ENCODE measurements at places on chromosomes 3 and 15. TPM values are rescaled to one million over a fixed set of nuclear protein-coding genes. Genes with fewer than 3 reads are reported as not detected.

The NPAP1 gene
- not detected for total RNA-seq

The GPR149 gene
- not detected for total RNA-seq

The WWTR1 gene
- 1.0 TPM for total RNA-seq

The GPR160 gene
- 7.0 TPM for total RNA-seq

GRCh38 chr15:50751394-50751793 lies 14.1 kb downstream of the SPPL2A start:
- peaks cover 26% of the 10 kb centered on the region for H3K4me1 ChIP-seq
- DNase-seq, result no peak
- H3K27me3 ChIP-seq, result no peaks in the 10 kb centered on the region
- H3K36me3 ChIP-seq, result peaks cover 6% of the 10 kb centered on the region
- no peak overlapping the region for H3K27ac ChIP-seq
- no peak overlapping the region for H3K4me3 ChIP-seq

DNA sequence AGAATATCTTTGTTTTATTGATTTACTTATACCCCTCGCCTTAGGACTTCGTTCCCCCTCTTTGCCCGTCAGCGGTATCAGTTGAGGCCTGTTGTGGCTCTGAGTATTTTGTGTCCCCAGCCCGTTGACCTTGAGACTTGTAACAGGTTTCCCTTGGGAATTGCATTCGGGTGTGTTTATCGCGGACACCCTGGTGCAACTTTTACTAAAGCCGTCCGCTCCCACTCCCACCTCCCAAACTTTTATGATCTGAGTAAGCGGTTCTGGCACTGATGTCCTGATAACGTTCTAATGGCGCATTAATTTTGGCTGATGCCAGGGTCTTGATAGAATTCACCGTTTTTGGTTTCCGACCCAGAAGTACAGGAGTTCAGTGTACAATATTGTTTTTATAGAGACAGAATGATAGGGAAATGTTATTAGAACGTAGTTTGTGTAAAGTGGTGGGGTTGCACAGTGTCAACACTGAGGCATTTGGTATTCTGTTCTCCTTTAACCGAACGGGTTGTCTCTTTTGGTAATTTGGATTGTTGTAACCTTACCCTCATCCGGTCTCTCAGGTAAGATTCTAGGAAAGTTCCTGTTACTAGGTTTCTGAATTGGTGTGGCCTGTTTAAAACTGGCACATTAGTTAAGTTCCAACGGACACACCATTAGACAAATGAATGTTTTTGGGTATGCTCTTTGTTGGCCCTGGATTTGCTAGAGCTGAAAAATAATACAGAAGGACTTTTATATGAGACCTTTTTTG lies 47.8 kb downstream of the OIP5 start:
- H3K4me1 ChIP-seq, result peaks cover 51% of the 10 kb centered on the region
- H3K27ac ChIP-seq, result peak overlapping the region; percentile 92
- DNase-seq, result no peak
- H3K4me3 ChIP-seq, result peak overlapping the region; percentile 98
- peaks cover 46% of the 10 kb centered on the region for H3K36me3 ChIP-seq
- H3K27me3 ChIP-seq, result peaks cover 2% of the 10 kb centered on the region

GRCh38 chr15:50137893-50138292 lies 18.9 kb upstream of the ATP8B4 start:
- peaks cover 45% of the 10 kb centered on the region for H3K4me1 ChIP-seq
- DNase-seq, result no peak
- H3K4me3 ChIP-seq, result no peak overlapping the region
- peak overlapping the region; percentile 82 for H3K27ac ChIP-seq
- no peaks in the 10 kb centered on the region for H3K36me3 ChIP-seq

DNA sequence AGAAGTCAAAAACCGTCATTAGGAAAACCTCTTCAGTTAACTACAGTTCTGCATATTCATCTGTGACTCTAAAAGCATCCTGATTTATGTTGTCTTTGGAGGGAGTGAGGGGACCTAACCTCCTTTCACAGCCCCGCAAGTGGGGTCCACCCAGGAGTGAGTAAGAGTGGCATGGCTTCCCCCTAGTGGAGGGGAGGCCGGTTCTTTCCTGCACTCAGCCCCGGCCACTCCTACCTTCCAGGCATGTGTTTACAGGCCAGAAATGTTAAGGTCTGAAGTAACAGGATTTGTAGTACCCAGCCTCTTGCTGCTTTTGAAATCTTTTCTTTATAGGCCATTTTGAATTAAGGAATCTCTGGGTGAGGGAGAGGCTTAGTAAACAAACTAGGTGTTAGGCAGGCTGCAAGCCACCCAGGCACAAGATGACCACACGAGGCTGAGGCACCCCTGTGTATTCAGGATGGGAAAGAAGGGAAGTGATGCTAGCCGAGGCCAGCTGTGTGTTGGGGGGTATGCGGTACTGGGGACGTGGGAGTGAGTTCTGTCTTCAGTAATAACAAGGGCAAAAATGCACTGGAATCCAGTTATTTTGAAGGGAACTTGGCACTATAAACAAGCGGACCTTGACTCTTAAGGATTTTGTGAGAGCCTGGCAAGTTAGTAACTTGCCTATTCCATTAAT lies 50.5 kb downstream of the CTDSPL start:
- peaks cover 2% of the 10 kb centered on the region for H3K36me3 ChIP-seq
- H3K27ac ChIP-seq, result no peak overlapping the region
- no peak for DNase-seq

GRCh38 chr15:77624868-77625267 lies 7.8 kb downstream of the LINGO1 start:
- no peak overlapping the region for H3K4me3 ChIP-seq
- H3K36me3 ChIP-seq, result no peaks in the 10 kb centered on the region
- H3K4me1 ChIP-seq, result no peaks in the 10 kb centered on the region
- no peak for DNase-seq
- no peak overlapping the region for H3K27ac ChIP-seq
- peaks cover 5% of the 10 kb centered on the region for H3K27me3 ChIP-seq

DNA sequence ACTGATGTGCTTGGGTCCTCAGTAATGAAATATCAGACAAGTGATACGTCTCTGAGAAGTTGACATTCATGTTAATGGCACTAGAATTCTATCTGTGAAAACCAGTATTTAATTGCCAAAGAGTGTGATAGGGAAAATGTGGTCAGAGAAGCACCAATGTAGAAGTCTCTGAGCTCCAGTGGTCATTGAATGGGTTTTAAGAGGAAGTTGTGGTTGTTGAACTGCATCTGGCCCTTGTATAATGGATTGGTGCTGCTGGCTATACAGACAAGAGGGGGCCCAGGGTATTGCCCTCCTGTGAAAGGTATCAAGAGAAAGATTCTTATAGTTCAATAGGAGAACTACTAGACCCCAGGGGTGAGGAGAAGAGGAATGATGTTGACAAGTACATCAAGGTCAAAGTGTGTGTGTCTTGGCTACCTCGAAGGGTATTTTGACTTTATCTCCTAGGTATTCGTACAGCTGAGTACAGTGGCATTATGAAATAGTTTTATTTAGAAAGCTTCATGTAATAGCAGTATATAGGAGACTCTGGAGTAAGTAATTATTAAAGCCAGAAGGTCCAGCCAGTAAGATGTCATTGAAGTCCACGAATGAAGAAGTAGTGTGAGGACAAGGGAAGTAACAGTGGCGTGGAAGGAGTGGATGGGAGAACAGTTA lies 47.1 kb downstream of the CHD2 start:
- DNase-seq, result no peak
- peaks cover 93% of the 10 kb centered on the region for H3K36me3 ChIP-seq
- no peaks in the 10 kb centered on the region for H3K27me3 ChIP-seq
- H3K4me1 ChIP-seq, result peaks cover 19% of the 10 kb centered on the region

DNA sequence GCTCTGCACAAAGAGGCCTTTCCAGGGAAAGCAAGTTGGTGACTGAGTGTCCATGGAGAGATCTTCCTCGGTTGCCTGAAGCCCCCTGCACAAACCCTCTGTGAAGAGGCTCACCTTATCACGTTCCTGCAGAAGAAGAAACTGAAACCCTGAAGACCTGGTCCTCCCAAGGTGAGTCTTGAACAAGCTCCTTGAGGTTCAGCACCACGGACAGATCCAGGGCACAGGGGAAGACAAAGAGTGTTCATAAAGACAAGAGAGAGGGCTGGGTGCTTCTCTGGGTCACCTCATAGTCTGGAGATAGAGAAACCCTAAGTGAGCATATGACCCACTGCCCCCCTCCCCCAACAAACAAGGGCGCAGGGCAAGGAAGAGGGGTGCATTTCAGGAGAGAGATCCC lies 21.7 kb upstream of the TBC1D21 start:
- H3K36me3 ChIP-seq, result no peaks in the 10 kb centered on the region
- peak; percentile 62 for DNase-seq
- no peak overlapping the region for H3K4me3 ChIP-seq
- no peak overlapping the region for H3K27ac ChIP-seq
- peaks cover 32% of the 10 kb centered on the region for H3K27me3 ChIP-seq
- H3K4me1 ChIP-seq, result no peaks in the 10 kb centered on the region

DNA sequence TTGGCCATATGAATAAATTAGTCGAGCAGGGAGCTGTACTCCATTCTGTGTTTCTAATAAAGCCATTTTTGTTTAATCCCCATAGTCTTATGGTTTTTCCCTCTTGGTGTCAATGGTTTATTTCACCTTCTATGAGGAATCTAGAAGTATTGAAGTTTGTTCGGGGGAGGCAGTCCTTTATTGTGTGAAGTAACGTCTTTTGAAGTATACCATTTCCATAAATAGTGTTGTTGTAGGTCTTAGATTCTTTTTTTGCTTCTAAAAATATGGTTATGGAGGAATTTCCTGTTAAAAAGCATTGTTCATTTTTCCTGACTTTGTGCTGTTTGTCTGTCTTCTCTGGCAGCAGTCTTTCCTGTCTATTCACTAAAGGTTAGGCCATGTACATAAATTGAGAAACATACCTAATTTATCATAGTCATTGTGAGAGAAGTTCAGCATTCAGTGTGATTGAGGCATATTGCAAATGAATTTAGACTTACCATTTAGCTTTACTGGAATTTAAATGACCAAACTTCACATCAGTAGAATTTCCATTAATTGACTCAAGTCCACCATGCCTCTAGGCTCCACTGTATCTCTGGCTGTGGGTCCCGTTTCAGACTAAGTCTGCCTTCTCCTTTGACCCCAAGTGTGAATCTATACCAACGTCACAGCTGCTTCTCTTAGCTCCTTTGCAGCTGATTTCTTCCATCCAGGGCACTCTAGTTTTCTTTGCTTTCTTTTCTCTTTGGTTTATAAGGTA lies 37.3 kb downstream of the YEATS2 start:
- peaks cover 59% of the 10 kb centered on the region for H3K36me3 ChIP-seq
- no peak overlapping the region for H3K4me3 ChIP-seq
- DNase-seq, result no peak
- no peaks in the 10 kb centered on the region for H3K4me1 ChIP-seq
- no peaks in the 10 kb centered on the region for H3K27me3 ChIP-seq
- H3K27ac ChIP-seq, result no peak overlapping the region

- H3K27ac ChIP-seq, result peak overlapping the region; percentile 99
- peaks cover 43% of the 10 kb centered on the region for H3K4me1 ChIP-seq
- H3K36me3 ChIP-seq, result peaks cover 4% of the 10 kb centered on the region
- H3K27me3 ChIP-seq, result no peaks in the 10 kb centered on the region
- peak; percentile 73 for DNase-seq
- peak overlapping the region; percentile 95 for H3K4me3 ChIP-seq
Measured at GRCh38 chr15:92810418-92811138, 89.5 kb upstream of the CHD2 start.

DNA sequence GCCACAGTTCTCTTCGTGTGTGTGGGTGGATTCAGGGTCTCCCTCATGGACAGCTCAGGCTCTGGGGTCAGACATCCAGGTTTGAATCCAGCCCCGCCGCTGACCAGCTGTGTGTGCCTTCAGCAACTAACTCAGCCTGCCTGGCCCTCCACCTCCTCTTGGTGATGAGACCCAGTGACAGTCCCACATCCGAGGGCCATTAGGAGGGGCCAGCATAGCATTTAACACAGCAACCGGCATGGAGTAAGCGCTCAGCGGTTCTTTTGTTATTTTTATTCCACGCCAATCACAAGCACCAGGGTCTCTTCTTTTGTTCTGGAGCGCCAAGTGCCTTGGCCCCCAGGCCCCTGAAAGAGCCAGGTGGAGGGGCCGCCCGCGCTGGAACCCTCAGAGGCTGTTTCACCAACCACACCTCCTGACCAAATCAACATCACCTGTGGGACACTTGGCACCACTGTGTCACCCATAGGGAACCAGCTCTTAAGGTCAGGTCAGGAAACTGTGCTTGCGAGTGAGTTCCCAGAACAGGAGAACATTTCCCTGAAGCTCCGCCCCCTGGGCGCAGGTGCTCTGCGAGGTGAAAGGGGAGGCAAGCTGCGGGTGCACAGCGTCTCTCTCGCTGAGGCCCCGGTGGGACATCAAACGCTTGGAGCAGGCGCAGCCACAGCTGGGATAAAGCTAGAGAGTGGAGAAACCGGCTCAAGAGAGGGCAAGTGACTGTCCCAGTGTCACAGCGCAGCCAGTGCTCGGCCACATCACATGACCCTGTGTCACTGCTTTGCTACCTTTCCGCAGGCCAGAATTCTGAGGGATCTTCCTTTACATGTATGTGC lies 311.3 kb downstream of the UACA start:
- H3K27ac ChIP-seq, result no peak overlapping the region
- H3K36me3 ChIP-seq, result no peaks in the 10 kb centered on the region
- H3K27me3 ChIP-seq, result peaks cover 8% of the 10 kb centered on the region
- peaks cover 30% of the 10 kb centered on the region for H3K4me1 ChIP-seq
- DNase-seq, result peak; percentile 55

- peaks cover 9% of the 10 kb centered on the region for H3K27me3 ChIP-seq
- no peak overlapping the region for H3K4me3 ChIP-seq
- H3K27ac ChIP-seq, result no peak overlapping the region
- no peaks in the 10 kb centered on the region for H3K36me3 ChIP-seq
- H3K4me1 ChIP-seq, result peaks cover 3% of the 10 kb centered on the region
Measured at GRCh38 chr3:128585974-128586373, 64.6 kb downstream of the RPN1 start.

- no peaks in the 10 kb centered on the region for H3K27me3 ChIP-seq
- no peak overlapping the region for H3K4me3 ChIP-seq
- H3K36me3 ChIP-seq, result no peaks in the 10 kb centered on the region
- DNase-seq, result no peak
- H3K4me1 ChIP-seq, result no peaks in the 10 kb centered on the region
Measured at GRCh38 chr3:20646425-20646824, 460.4 kb upstream of the SGO1 start.

- no peaks in the 10 kb centered on the region for H3K27me3 ChIP-seq
- DNase-seq, result no peak
- H3K36me3 ChIP-seq, result peaks cover 2% of the 10 kb centered on the region
- H3K4me1 ChIP-seq, result peaks cover 6% of the 10 kb centered on the region
Measured at GRCh38 chr3:129653019-129653418, 46.5 kb upstream of the PLXND1 start.

DNA sequence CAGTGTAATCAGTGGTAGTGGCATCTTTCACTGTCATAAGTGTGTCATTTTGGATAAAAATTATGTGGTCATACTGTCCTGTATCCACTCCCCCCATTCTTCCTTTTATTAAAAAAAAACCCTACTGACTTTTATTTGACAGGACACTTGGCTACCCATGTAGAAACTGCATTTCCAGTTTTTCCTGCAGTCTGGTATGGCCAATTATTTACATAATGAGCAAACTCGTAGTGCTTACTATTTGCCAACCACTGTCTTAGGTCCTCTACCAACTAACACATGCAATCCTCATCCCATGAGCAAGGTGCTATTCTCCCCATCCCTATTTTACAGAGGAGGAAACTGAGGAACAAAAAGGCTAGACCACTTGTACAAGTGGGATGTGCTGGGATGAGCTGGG lies 129.1 kb downstream of the MECOM start:
- H3K27me3 ChIP-seq, result peaks cover 11% of the 10 kb centered on the region
- H3K27ac ChIP-seq, result no peak overlapping the region
- H3K4me1 ChIP-seq, result no peaks in the 10 kb centered on the region
- H3K4me3 ChIP-seq, result no peak overlapping the region
- no peaks in the 10 kb centered on the region for H3K36me3 ChIP-seq
- no peak for DNase-seq

Measured in activated CD4-positive, alpha-beta memory T cell treated with anti-CD3 and anti-CD28 coated beads for 36 hours (primary cell).